Thymus (tissue), 14 donors: ENCODE measurements at places on chromosomes 12 and 14. TPM values are rescaled to one million over a fixed set of nuclear protein-coding genes. Genes with fewer than 3 reads are reported as not detected.

DNA sequence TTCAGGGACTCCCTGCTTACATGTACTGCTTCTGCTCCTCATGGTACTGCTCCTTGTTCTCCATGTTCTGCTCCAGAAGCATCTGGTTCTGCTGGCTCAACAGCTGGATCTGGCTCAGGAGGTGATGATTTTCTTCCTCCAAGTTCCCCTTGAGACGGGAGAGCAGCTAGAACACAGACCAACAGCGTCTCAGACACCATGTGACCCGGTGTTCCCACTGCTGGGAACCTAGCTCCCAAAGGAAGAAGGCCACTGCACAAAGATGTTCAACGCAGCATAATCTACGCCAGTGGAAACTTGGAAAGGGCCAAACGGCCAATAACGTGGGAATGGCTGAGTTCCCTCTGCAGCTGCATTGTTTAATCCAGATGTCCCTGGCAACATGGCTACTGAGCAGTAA lies 49.6 kb upstream of the GPR68 start:
- DNase-seq = no peak

GRCh38 chr12:108127654-108128053 lies 1.4 kb upstream of the WSCD2 start:
- no peak for DNase-seq

DNA sequence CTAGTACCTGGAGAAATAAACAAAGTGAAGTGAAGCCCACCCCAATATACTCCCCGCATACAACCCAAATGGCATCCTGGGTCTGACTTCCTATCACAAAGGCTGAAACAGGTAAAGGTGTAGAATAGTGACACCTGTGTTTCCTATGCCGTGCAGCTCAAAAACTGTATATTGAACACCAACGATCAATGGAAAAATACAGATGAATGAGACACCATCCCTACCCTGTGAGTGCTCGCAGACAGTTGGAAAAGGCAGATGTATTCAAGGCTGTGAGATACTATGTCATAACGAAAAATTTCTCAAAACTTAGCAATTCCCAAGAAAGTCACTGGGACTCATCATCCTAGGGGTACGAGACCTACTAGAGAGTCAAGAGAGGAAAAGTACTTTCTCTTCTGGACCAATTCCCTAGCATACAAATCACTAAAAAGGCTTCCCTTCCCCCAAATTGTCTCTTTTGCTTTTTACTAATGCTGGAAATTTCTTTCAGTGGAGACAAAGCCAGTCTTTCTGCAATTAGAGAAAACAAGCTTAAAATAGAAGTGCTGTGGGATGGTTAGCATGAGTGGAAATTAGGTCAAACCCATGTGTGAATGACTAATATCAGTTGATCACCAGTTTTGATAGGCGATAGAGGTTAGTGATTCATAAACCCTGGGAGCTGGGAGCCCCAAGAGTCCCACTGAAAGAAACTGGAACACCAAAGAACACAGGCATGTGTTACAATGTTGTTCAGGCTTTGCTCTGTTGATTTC lies 249.7 kb downstream of the SPTSSA start:
- no peak for DNase-seq

DNA sequence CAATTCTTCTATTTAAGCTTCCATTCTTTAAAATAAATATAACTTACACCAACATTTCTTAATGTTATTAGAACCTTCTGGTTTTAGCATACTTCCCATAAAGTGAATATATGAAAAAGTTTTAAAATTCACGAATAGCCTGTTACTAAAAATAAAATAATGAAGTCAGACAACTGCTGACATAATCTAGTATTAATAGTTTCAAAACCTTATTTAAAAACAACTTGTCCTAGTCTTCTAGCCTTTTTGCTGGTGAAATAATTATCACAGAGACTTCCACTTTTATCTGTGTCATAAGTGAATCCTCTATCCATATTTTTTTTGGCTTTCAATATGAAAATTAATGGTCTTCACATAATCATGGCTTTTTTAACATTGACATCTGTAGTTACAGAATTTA lies 93.8 kb upstream of the MON2 start:
- DNase-seq = no peak

The TPH2 gene
- polyA plus RNA-seq = 0.07 TPM

The SYT1 gene
- polyA plus RNA-seq = 0.82 TPM
